Esophagus muscularis mucosa (tissue), 4 donors: ENCODE measurements at places on chromosomes 2 and 18.

GRCh38 chr18:12702221-12703095 is at the start of the genes CEP76 and PSMG2:
Gene CEP76, minus strand, starts transcription at chr18:12702723. Its CDS starts 175 bp downstream, at chr18:12702548.
Gene PSMG2, plus strand, starts transcription at chr18:12703042. Its CDS starts 66 bp downstream, at chr18:12703108.
- peak; percentile 97 for DNase-seq

DNA sequence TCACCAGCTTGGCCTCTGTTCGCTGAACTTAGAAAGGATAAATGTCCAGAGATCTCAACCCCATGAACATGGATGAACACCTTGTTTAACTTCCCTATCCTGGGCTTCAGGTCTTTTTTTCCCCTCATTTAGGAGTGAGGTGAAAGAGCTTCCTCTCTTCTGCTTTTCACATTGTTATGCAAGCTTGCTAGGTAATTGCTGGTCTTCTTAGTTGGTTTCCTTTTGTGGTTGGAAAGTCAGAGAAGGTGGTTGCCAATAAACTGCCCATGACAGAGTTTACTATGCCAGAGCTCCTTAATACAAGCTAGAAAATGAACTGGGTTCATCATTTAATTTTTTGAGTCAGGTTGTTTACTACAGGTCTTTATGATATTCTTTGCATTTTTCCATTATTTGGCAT is 16.6 kb downstream of the SLC9A4 start:
- peak; percentile 72 for DNase-seq

DNA sequence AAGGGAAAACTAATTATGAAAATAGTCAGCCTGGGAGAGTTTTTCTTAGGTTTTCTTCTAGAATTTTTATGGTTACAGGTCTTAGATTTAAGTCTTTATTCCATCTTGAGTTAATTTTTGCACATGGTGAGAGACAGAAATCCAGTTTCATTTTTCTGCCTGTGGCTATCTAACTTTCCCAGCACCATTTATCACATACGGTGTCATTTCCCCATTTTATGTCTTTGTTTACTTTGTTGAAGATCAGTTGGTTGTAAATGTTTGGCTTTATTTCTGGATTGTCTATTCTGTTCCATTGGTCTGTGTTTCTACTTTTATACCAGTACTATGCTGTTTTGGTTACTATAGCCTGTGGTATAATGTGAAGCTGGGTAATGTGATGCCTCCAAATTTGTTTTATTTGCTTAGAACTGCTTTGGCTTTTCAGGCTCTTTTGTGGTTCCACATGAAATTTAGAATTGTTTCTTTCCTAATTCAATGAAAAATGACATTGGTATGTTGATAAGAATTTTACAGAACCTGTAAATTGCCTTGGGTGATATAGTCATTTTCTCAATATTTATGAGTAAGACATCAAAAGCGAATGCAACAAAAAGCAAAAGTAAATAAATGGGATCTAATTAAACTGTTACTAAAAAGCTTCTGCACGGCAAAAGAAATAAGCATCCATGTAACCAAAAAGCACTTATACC is 146.1 kb upstream of the NOL4 start:
- no peak for DNase-seq

DNA sequence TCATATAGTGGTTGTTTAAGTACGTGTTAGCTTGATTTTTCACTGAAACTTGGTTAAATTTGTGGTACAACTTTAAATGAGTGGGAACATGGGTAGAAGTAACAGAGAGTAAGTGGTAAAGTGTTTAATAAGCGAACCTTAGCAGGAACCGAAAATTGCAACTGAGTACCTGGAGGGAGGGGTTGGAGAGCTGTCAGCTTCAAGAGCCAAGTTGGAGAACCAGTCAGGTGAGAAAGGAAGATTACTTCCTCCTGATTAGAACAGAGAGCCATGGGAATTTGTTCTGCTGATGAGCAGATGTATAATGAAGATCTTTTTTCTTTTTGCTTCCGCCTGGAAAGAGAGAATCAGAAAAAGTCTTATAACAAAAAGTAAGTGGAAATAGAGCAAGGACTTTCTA is 158.4 kb upstream of the CDH7 start:
- no peak for DNase-seq

DNA sequence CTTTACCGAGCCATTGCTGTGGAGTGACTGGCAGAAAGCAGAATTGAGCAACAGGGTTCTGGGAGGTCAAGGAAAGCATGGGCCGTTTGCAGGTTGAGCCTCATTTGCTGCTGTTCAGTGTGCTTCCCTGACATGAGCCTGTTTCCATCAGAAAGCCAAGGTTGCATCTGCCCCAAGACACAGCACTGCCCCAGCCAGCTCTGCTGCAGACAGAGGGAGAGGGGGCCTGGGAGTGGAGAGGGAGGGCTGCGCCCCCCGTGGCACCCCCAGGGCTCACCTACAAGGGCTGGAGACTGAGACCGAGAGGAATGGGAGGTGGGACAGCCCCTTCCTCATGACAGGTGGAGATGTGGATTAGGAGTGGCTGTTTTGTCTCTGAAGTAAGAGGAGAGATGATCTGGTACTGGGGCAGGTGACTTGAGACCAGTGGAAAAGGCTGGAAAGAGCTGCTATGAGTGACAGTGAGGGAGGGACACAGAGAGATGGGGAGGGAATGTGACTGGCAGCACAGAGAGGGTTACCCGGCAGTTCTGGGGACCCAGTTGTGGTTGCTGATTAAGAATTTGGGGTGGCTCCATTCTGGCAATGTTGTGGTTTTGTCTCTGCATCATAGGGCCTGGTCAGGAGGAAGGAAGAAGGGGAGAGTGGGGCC is 218.0 kb downstream of the DYSF start:
- no peak for DNase-seq

DNA sequence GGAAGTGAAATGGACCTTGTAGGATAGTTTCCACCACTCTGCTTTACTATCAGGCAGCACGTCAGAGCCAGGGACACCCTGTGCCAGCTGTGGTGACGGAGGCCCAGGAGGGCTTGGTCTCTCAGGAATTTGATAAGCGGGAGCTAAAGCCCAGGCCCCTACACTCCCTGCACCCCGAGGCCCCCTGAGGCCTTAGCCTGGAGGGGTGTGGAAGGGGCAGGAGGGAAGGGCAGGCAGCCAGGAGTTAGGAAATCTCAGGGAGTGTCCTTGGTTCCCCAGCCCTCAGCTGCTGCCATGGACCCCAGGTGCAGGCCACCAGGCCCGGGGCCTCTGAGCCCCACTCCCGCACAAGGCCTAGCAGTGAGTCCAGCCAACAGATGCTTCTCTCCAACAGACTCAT is 38.2 kb downstream of the PDIA6 start:
- no peak for DNase-seq

- DNase-seq = no peak
Measured at GRCh38 chr2:173547499-173547898, 192.8 kb downstream of the CDCA7 start.

GRCh38 chr2:47070155-47070919 is 84.8 kb downstream of the STPG4 start:
- no peak for DNase-seq

DNA sequence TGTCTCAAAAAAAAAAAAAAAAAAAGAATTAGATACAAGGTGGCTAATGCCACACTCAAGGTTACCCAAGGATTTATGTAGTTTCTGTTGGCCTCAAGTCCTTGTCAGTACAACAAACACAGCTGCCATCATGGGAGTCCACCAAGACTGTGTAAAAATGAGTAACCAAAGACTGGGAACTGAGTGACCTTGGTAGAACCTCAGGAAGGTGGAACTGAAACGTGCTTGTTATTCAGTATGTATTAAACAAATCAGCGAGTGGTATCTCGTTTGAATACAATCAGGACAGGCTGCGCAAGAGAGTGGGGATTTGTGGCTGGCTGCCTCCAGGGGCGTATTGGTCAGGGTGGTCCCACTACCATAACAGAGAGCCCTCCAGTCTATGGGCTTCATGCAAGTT is 1.6 kb upstream of the SFTPB start:
- no peak for DNase-seq

DNA sequence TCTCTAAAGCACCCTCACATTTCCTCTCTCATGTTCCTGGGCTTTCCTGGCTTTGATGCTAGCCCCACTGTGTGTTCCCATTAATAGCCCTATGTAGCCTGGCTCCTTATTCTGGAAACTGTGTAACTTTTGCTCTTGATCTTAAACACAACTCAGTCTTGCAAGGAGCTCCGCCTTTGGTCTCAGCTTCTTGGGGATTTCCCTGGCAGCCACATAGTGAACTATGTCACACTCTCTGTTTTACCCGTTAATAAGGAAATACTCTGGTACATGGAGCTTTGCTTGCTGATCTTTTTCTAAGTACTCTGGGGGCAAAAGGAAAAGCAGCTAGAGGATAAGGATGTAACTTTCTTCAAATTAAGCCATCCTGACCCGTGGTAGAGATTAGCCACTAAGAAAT is 259.3 kb downstream of the NEDD4L start:
- no peak for DNase-seq

GRCh38 chr2:237867465-237867864 is 8.0 kb downstream of the RAMP1 start:
- no peak for DNase-seq

DNA sequence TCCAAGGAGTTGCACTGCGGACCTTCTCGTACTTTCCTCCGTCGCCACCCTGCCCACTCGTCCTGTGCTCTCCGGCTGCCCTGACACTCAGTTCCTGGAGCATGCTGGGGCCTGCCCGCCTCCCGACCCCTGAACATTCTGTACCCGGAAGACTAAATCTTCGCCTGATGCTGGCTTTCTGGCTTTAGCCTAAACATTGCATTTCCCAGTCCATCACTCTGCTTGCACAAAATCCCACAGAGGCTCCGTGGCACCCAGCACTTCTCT is 550 bp upstream of the SFXN5 start:
- DNase-seq = no peak

DNA sequence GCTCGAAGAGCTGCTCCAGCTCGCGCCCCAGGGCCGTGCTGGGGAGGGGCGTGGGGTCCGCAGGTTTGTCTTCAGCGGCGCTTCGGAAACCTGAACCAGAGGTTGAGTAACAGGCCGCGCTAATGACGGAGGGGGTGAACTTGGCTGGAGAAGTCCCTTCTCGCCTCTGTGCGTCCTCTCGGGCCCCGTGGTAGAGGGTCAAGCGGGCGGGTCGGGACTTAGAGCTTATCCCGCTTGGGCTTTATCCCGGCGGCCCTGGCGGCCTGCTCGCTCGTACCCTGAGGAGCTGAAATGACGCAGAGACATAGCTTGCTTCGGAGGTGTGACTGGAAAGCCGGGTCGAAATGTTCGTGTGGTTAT is 479 bp downstream of the RNMT start:
- peak; percentile 93 for DNase-seq

DNA sequence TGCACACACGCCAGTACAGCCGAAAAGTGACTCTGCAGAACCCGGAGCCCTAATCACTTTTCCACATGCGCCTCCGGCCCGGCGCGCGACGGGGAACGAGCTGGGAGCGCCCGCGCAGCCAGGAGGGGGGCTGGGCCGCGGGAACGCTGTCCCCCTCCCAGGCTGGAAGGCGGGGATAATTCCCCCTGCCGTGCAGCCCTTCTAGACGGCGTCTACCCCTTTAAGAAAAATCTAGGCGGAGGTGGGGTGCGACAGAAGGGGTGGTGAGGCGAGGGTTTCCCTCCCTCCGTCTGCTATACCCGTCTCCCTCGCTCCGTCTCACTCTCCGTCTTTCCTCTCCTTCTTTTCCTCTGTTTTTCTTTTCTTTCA is 2.4 kb downstream of the CYP26B1 start:
- peak; percentile 87 for DNase-seq

GRCh38 chr18:22556222-22557167 is 138.8 kb upstream of the CTAGE1 start:
- DNase-seq = no peak

DNA sequence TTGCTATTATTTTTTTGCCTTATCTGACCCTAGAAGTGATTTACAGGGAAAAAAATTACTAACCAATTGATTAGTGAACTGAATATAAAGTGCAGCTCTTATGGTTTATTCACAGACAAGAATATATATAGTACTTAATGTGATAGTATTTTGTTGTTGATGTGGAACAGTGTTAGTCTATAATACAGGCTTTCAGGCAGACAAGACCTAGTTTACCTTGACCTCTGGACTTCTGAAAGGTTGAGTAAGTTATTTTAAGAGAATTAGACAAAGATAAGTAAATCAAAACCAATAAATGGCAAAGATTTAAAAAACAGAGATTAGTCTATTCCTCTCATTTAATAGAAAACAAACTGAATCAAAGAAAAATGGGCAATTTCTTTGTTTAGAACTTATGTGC is 46.0 kb downstream of the SCN1A start:
- DNase-seq = no peak

DNA sequence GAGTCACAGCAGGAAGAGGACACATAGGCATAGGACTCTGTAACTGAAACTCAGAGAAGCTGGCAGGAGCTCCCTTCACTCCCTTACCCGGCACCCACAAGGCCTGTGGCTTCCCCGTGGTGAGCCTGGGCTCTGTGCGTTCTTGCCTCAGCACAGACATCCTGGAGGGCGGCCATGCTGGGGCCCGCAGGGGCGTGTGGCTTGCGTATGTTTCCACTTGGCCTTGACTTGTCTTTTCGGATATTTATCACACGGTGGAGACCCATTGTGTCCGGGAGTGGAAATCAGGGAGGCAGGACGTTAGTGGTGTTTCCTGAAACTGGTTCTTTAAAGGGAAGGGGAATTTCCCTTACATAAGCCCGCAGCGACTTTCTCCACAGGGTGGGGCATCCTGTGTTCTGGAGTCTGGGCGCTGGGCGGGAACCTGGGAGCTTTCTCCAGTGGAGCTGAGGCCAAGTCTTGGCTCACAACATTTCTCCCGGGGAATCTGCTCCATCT is 49.9 kb upstream of the EML6 start:
- peak; percentile 92 for DNase-seq

DNA sequence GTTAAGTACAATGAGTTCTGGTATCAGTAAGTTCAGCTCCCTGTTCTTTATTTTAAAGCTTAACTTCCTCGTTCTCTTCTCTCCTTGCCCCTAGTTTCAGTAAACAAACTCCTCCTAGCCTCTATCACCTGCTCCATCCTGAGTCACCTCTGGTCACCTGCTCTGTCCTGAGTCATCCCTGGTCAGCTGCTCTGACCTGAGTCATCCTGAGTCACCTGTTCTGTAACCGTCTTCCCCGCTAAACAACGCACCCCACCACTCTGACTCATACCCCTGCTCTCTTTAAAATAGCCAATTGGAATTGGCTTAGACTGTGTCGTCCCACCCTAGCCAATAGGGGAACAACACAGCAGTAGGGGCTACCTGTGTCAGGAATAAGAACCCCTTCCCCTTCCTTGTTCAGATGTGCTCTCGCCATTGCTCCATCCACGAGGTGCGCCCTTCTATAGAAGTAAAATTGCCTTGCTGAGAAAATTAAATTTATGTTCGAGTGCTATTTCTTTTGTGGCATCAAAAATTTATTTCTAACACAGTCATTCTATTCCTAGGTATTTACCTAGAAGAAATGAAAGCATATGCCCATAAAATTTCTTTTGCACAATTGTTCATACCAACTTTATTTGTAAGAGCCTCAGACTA is 24.9 kb upstream of the RMND5A start:
- DNase-seq = no peak

- DNase-seq = no peak
Measured at GRCh38 chr2:43400508-43400907, 174.1 kb upstream of the ZFP36L2 start.

DNA sequence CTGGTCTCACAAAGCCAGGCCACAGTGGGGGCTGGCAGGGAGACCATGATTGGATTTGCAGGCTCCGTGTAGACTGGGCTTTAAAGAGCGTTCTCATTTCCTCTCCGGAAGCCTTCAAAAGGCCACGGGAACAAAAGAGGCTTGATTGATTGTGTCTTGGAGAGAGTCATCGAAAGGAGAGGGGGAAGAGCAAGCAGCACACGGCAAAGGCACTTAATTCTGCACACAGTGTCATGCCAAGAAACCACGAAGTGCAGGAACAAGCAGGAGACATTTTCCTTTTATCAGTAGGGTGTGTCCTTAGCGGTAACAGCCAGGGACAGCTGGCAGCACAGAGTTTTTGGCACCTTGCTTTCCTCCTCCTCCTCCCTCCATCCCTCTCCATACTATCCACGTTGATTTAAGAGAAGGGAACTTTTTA is 47.7 kb downstream of the GLI2 start:
- DNase-seq = no peak

GRCh38 chr2:144943986-144944385 is 424.1 kb upstream of the ZEB2 start:
- no peak for DNase-seq
